ENCODE measurements at places on chromosomes 12 and 14.

DNA sequence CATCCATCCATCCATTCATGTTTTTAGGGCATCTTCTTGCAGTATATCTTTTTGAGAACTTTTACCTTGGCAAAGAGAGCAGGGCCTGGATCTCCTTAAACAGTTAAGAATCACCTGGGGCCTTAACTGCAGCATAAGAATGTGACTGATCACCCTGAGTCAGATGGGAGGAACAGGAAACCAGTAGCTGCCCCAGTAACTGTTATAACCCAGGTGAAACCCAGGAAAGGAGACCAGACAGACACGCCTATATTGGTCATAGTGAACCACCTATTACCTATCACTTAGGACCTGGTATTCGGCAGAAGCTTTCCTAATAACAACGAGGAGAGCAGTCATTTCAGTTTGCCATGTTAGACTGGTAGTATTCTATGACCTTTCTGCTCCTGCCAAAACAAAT lies 43.4 kb upstream of the NR2C1 start:
- DNase-seq, result no peak

GRCh38 chr12:42217656-42218055 lies 20.4 kb downstream of the YAF2 start:
- no peak for DNase-seq

- no peak for DNase-seq
These were observed 24.0 kb downstream of the ARG2 start for GRCh38 chr14:67643713-67644112.

GRCh38 chr12:64679487-64680001 lies 69.2 kb downstream of the RASSF3 start:
- DNase-seq, result peak; percentile 59

GRCh38 chr12:27462151-27462694 lies 15.7 kb downstream of the SMCO2 start:
- DNase-seq, result no peak

- DNase-seq, result no peak
These were observed 42.1 kb downstream of the TSPAN9 start for GRCh38 chr12:3119192-3119755.

GRCh38 chr12:15526033-15526432 lies 203.7 kb downstream of the PTPRO start:
- no peak for DNase-seq

DNA sequence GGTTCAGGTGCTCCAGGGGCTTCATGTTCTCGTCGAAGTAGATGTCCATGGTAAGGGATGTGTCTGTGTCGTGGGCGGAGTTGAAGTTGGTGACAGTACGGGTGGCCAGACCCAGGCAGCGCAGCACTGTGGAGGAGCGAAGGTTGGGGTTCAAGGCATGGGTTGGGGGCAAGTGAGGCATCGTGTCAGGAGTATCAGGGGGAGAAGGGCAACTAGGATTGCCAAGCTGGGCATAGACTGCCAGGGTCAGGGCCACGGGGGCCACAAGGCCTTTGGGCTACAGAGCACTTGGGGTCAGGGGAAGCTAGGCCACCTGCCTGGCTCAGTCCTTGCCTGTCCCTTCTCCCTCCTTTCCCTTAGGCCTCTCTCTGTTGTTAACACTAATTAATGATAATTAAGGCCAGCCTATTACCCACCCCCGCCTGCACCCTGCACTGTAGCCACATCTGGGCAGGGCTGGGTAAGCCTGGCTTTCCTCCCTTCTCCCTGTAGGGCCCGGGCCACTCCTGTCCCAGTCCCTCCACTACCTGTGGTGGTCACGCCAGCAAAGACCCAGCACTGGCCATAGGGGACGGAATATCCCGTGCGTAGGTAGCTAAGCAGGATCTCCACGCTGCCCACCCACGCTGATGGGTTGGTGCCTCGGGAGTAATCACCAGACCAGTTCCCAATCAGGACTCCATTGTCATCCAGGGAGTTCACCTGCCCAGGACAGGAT lies 4.3 kb downstream of the TGM1 start:
- DNase-seq, result no peak

- DNase-seq, result no peak
These were observed 56.1 kb downstream of the LMNTD1 start for GRCh38 chr12:25497021-25497420.

DNA sequence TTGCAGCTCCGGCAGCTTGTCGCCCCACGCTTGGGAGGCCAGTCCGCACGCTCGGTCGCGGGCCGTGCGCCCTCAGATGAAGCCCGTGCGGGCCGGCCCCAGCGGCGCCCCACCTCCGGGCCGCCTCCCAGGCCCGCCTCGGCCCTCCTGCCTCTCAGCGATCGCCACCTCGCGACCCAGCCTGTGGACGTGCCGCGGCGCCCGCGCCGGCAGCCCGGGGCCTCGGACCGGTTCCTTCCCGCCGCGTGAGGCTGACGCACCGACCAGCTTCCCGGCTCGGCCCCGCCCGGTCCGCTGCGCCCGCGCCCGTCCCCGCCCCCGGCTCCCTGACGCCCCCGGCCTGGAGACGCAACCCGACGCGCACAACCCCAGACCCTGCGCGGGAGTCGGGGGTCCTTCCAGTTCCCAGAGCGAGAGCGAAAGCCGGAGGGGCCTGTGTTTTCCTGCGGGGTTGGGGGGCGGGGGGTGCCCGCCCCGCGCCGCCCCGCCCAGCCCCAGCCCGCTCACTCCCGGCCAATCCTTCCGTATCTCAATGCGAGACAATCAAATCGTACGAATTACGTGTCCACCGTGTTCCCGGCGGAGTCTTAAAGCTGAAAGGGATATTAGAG lies at the start of gene ERO1A:
ERO1A (minus strand) TSS at position 78 of the 611 bp plus-strand sequence; CDS start at position 1, 77 bp downstream.
- peak; percentile 66 for DNase-seq

DNA sequence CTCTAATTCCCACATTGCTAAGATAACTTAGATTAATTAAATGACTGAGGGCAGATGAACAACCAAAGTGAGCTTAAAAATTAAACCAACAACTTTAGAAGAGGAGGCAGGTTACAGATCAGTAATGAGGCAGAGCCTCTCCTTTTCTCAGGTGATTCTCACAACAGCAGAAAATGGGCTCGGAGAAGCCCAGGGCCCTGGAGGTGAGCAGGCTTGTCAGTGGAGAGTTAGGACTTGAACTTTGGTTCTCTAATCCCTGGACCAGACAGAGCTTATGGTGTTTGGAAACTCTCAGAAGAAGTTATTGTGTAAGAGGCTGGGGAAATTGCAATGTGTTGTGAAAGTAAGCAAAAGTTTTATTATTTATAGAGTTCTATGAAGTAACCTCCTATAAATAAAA lies 2.8 kb downstream of the TRHDE start:
- DNase-seq, result no peak

GRCh38 chr12:25276199-25276937 lies 25.6 kb upstream of the KRAS start:
- peak; percentile 66 for DNase-seq

- DNase-seq, result no peak
These were observed 66.7 kb downstream of the MED13L start for GRCh38 chr12:116210762-116211161.

GRCh38 chr12:117202033-117202432 lies 11.8 kb upstream of the FBXO21 start:
- DNase-seq, result no peak

- DNase-seq, result no peak
These were observed 427.6 kb downstream of the IPO8 start for GRCh38 chr12:30268041-30268440.

- DNase-seq, result no peak
These were observed 58.5 kb upstream of the PLXNC1 start for GRCh38 chr12:94089891-94090290.

GRCh38 chr14:80056497-80056801 lies 154.9 kb downstream of the DIO2 start:
- DNase-seq, result no peak

- DNase-seq, result no peak
These were observed 430.9 kb downstream of the PCNX1 start for GRCh38 chr14:71338153-71338552.

GRCh38 chr12:109497675-109498074 lies 20.2 kb downstream of the UBE3B start:
- DNase-seq, result no peak

DNA sequence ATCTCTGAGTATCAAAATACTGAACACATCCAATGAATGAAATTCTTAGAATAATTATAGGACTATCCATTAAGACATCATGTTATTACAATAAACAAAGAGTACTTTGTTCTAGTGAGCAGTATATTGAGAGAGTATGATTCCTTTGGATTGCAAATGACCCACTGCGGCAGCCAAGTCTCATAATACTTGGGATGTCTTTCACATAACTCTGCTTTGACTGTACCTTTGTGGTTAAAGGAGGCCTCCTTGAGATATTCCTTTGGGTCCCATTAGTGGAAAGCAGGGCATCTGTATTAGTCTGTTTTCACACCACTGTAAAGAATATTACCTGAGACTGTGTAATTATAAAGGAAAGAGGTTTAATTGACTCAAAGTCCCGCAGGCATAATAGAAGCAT lies 593.8 kb downstream of the TRHDE start:
- no peak for DNase-seq

GRCh38 chr14:87231336-87232026 lies 761.5 kb downstream of the GALC start:
- no peak for DNase-seq

GRCh38 chr12:46936042-46936441 lies 110.2 kb upstream of the SLC38A4 start:
- DNase-seq, result no peak

DNA sequence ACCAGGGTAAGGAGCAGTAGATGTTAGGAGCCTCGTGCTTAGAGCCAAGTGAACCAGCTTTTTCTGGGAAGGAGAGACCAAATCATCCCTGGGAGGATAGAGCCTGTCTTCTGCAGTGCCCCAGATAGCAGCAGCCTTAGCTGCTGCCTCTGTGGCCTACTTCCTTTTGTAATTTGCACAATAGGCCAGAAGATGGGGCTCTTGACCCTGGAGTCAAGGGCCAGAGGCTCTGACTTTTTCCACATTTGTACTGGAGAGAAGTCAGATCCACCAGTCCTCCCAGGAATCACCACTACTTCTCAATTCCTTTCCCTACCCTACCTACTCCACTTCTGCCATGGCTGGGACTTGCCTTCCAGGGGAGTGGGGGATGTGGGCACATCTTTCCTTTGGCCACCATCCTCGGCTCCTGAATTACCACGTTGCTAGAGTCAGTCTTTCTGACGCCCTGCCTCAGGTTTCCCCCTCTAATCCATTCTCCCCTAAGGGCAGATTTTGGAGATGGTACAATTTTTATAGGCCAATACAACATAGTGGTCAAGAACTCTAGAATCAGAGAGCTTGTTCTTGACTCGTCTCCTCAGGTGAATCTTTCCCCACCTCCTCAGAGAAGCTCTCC lies 3.3 kb upstream of the SLC4A8 start:
- peak; percentile 80 for DNase-seq

Measured in NCI-H774 (cell line).